Adipose tissue (tissue), 3 donors: ENCODE measurements at places on chromosomes 2 and 18. TPM values are rescaled to one million over a fixed set of nuclear protein-coding genes. Genes with fewer than 3 reads are reported as not detected.

SNTG2 gene
- 2.8 TPM for polyA plus RNA-seq

DSC3 gene
- polyA plus RNA-seq: 0.05 TPM

CROCC2 gene
- 1.3 TPM for polyA plus RNA-seq

ANTXR1 gene
- polyA plus RNA-seq: 9.6 TPM

TEKT4 gene
- polyA plus RNA-seq: not detected

ANKRD36B gene
- 2.8 TPM for polyA plus RNA-seq

CGREF1 gene
- polyA plus RNA-seq: 12.7 TPM
